ENCODE measurements at places on chromosomes 4 and X. TPM values are rescaled to one million over a fixed set of nuclear protein-coding genes. Genes with fewer than 3 reads are reported as not detected.

- DNase-seq, result no peak
- peaks cover 63% of the 10 kb centered on the region for H3K4me1 ChIP-seq
- H3K4me3 ChIP-seq, result peak overlapping the region; percentile 17
- no peaks in the 10 kb centered on the region for H3K27me3 ChIP-seq
Observed at GRCh38 chr4:173181848-173182247, 13.2 kb downstream of the GALNT7 start.

DNA sequence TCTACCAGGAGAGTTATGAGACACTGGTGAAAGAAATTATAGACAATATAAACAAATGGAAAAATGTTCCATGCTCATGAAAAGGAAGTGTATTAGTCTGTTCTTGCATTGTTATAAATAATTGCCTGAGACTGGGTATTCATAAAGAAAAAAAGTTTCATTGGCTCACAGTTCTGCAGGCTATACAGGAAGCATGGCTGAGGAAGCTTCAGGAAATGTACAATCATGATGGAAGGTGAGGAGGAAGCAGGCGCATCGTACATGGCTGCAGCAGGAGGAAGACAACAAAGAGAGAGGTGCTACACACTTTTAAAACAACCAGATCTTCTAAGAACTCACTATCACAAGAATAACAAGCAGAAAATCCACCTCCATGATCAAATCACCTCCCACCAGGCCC, 184.3 kb downstream of the NPNT start:
- H3K27ac ChIP-seq, result no peak overlapping the region
- H3K36me3 ChIP-seq, result no peaks in the 10 kb centered on the region
- no peaks in the 10 kb centered on the region for H3K27me3 ChIP-seq
- no peak overlapping the region for H3K4me3 ChIP-seq

- no peaks in the 10 kb centered on the region for H3K4me1 ChIP-seq
- no peak overlapping the region for H3K4me3 ChIP-seq
- H3K27me3 ChIP-seq, result no peaks in the 10 kb centered on the region
- DNase-seq, result no peak
Observed at GRCh38 chrX:72002875-72003274, 92.2 kb downstream of the NHSL2 start.

GRCh38 chr4:123317211-123317610, 79.4 kb upstream of the SPRY1 start:
- H3K27me3 ChIP-seq, result no peaks in the 10 kb centered on the region
- no peaks in the 10 kb centered on the region for H3K36me3 ChIP-seq
- H3K4me3 ChIP-seq, result no peak overlapping the region
- H3K27ac ChIP-seq, result no peak overlapping the region

DNA sequence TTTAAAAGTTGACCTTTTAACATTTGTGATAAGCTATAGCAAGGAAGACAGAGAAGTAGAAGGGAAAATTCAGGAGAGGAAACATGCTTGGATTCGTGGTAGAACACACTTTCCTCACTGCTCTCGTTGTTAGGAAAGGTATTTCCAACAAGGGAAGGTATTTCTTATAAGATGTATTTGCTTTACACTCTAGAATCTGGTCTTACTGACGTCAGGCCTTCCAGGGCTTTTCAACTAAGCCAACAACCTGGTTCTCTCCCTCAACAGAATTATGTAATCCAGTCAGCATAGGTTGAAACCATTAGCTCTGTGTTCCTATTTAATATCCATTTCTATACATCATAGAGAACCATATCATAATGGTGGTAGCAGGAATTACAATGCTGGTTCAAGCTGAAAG, 241.9 kb downstream of the SLC39A8 start:
- H3K27ac ChIP-seq, result no peak overlapping the region
- DNase-seq, result no peak
- H3K36me3 ChIP-seq, result no peaks in the 10 kb centered on the region

- H3K4me3 ChIP-seq, result no peak overlapping the region
- H3K27ac ChIP-seq, result no peak overlapping the region
Observed at GRCh38 chr4:154757713-154758112, 13.9 kb downstream of the LRAT start.

NMU gene
- total RNA-seq, result not detected

GRCh38 chr4:166067915-166068314, 194.9 kb downstream of the TLL1 start:
- H3K27ac ChIP-seq, result no peak overlapping the region
- H3K4me3 ChIP-seq, result no peak overlapping the region
- H3K36me3 ChIP-seq, result no peaks in the 10 kb centered on the region
- no peaks in the 10 kb centered on the region for H3K27me3 ChIP-seq
- no peak for DNase-seq
- H3K4me1 ChIP-seq, result no peaks in the 10 kb centered on the region

- no peak for DNase-seq
- H3K4me3 ChIP-seq, result peak overlapping the region; percentile 35
Observed at GRCh38 chrX:153924149-153924861, 1.8 kb downstream of the ARHGAP4 start.

- no peaks in the 10 kb centered on the region for H3K4me1 ChIP-seq
- H3K27me3 ChIP-seq, result no peaks in the 10 kb centered on the region
- no peaks in the 10 kb centered on the region for H3K36me3 ChIP-seq
- H3K27ac ChIP-seq, result no peak overlapping the region
- DNase-seq, result no peak
- no peak overlapping the region for H3K4me3 ChIP-seq
Observed at GRCh38 chr4:75069493-75070074, 136.7 kb downstream of the PARM1 start.

GRCh38 chr4:1855333-1856070, 454 bp downstream of the LETM1 start:
- H3K36me3 ChIP-seq, result no peaks in the 10 kb centered on the region
- H3K4me3 ChIP-seq, result peak overlapping the region; percentile 74
- no peaks in the 10 kb centered on the region for H3K27me3 ChIP-seq
- DNase-seq, result no peak
- peak overlapping the region; percentile 53 for H3K27ac ChIP-seq
- peaks cover 20% of the 10 kb centered on the region for H3K4me1 ChIP-seq

- H3K36me3 ChIP-seq, result no peaks in the 10 kb centered on the region
- no peak for DNase-seq
- no peaks in the 10 kb centered on the region for H3K4me1 ChIP-seq
- H3K27me3 ChIP-seq, result no peaks in the 10 kb centered on the region
- H3K4me3 ChIP-seq, result no peak overlapping the region
Observed at GRCh38 chr4:6354626-6355025, 85.0 kb downstream of the WFS1 start.

- no peak overlapping the region for H3K4me3 ChIP-seq
- no peaks in the 10 kb centered on the region for H3K4me1 ChIP-seq
- no peaks in the 10 kb centered on the region for H3K27me3 ChIP-seq
- no peak for DNase-seq
- H3K36me3 ChIP-seq, result no peaks in the 10 kb centered on the region
Observed at GRCh38 chrX:105475801-105476200, 255.3 kb upstream of the TEX13A start.

ALG13 gene
- 75.0 TPM for total RNA-seq

DGAT2L6 gene
- total RNA-seq, result not detected

DNA sequence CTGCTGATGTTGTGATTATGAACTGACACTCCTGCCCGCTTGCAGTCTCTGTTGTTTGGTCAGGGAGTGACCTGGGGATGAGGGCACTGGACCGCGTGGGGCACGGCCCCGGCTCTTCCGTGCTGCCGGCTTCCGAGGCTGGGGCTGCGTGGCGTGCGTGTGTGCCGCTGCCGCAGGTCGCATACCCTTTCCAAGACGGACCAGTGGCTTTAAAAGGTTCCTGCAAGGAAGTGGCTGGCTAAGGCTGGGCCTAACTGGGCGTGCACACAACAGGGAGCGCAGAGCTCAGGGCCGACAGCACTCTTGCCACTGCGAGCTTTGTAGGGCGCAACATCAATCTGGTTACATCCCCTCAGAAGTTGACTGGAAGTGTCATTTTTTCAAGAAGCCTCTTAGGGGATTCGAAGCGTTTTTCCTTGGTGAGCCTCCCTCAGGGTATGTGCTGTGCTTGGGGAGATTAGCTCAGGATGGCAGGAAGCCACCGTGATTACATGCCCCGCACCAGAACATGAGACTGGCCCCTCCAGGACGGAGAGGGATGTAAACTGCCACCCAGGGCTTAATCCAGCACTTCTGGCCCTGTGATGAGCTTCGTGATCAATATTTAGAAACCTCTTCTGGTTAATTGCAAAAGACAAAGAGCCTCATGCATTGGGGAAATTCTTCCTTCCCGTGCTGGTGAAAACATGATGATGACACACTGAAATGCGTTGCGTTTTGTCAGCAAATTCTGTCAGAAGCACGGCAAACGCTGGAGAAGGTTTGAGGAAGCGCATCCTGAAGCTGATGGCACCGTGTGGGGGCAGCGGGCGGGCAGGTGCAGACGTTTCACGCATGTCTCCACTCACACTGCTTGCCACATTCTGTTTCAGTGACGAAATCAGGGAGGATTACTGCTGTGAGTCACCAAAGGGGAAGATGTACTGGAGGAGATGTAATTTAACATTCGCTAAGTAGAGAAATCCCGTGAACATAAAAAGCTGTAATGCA, 11.1 kb downstream of the MAEA start:
- H3K36me3 ChIP-seq, result peaks cover 36% of the 10 kb centered on the region
- no peak for DNase-seq
- H3K27ac ChIP-seq, result no peak overlapping the region
- no peak overlapping the region for H3K4me3 ChIP-seq

GRCh38 chr4:111961809-111962208, 183.4 kb upstream of the FAM241A start:
- no peaks in the 10 kb centered on the region for H3K27me3 ChIP-seq
- H3K27ac ChIP-seq, result no peak overlapping the region
- H3K4me3 ChIP-seq, result no peak overlapping the region
- H3K36me3 ChIP-seq, result no peaks in the 10 kb centered on the region

- H3K4me3 ChIP-seq, result no peak overlapping the region
- no peaks in the 10 kb centered on the region for H3K4me1 ChIP-seq
- DNase-seq, result no peak
- H3K36me3 ChIP-seq, result no peaks in the 10 kb centered on the region
- no peak overlapping the region for H3K27ac ChIP-seq
- no peaks in the 10 kb centered on the region for H3K27me3 ChIP-seq
Observed at GRCh38 chr4:4595252-4595651, 53.4 kb upstream of the STX18 start.

GRK4 gene
- 6.9 TPM for total RNA-seq

- no peaks in the 10 kb centered on the region for H3K27me3 ChIP-seq
- H3K36me3 ChIP-seq, result no peaks in the 10 kb centered on the region
- no peak for DNase-seq
- peaks cover 3% of the 10 kb centered on the region for H3K4me1 ChIP-seq
- no peak overlapping the region for H3K4me3 ChIP-seq
- H3K27ac ChIP-seq, result no peak overlapping the region
Observed at GRCh38 chr4:57877047-57877458, 766.9 kb upstream of the IGFBP7 start.

GRCh38 chrX:37998586-37999262, 7.6 kb upstream of the SYTL5 start:
- no peak for DNase-seq
- no peaks in the 10 kb centered on the region for H3K27me3 ChIP-seq
- no peak overlapping the region for H3K4me3 ChIP-seq
- H3K4me1 ChIP-seq, result no peaks in the 10 kb centered on the region
- H3K36me3 ChIP-seq, result no peaks in the 10 kb centered on the region

DNA sequence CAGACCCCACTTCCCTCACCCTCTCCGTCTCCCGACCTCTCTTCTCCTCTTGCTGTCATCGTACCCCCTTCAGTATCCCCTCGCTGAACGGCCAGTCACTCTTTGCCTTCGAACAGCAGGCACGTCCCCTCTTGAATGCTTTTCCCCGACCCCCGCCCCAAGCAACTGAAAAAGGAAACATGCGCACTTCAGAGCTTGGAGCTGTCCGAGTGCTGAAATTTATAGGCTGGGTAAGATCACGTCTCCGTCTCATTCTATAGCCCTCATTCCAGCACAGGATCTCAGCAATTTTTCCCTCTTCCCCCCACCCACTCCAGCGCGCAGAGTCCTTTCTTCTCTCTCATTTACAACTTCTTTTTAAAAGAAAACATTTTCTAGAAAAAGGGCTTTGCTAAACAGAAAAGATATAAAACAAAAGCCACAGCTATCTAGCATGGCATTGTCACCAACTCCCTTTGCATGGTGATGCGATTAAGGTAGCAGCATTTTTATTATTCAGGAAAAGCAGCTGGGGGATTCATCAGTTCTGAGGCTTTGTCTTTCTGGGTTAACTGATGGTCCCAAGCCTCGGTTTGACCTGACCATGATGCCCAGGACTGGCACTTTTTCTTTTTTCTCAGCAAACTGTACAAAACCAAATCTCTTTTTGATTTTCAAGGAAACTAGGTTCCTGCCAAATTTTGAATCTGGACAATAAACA, at the start of gene GLRA2:
Gene GLRA2 (plus strand): TSS at position 247 of the 700 bp plus-strand sequence. CDS start 522 bp downstream, outside the sequence.
- no peaks in the 10 kb centered on the region for H3K4me1 ChIP-seq
- no peak within 1 kb of the TSS for H3K27ac ChIP-seq
- no peaks in the 10 kb centered on the region for H3K27me3 ChIP-seq
- H3K36me3 ChIP-seq, result no peaks in the 10 kb centered on the region
- DNase-seq, result no peak

DNA sequence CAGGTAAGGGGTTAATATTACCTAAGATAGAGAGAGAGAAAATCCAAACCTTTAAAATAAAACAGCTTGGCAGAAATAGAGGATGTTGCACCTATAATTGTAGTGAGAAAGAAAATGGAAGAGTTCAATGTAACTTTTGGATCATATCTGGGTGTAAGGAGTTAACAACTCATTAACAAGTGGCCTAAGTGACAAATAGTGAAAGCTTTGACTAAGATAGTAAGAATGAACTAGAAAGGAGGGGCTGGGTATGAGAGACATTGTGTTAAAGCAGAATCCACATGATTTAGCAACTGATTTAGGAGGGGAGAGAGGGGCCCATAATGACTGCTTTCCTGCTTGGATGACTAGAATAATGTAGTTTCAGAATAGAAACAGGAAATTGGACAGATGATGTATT, 761.0 kb downstream of the IL1RAPL1 start:
- H3K27me3 ChIP-seq, result no peaks in the 10 kb centered on the region
- H3K27ac ChIP-seq, result no peak overlapping the region
- H3K36me3 ChIP-seq, result no peaks in the 10 kb centered on the region
- H3K4me3 ChIP-seq, result no peak overlapping the region
